ENCODE measurements at places on chromosomes 7 and 10. TPM values are rescaled to one million over a fixed set of nuclear protein-coding genes. Genes with fewer than 3 reads are reported as not detected.
A peak's percentile ranks its signal among the peaks of the same experiment; 100 is the strongest.

The NAT16 gene
- not detected for total RNA-seq

DNA sequence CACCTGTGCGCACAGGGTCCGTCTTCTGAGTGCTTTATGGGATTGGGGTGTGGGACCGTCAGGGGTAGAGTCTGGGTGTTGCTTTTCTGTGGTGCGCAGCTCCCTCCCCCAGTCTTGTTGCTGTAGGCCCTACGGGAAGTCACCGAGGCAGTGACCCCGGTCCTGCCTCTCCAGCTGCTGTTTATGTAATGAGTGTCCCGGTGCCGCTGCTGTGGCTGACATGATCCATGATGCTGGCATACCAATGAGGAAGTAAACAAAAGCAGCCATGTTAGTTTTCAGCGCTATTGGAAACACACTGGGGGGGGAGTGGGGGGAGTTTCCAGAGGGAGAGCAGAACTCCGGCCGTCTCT, 1.1 kb downstream of the TRIM8 start:
- no peaks in the 10 kb centered on the region for H3K36me3 ChIP-seq
- DNase-seq, result no peak
- no peaks in the 10 kb centered on the region for H3K27me3 ChIP-seq
- peak overlapping the region; percentile 94 for H3K4me3 ChIP-seq
- H3K4me1 ChIP-seq, result peaks cover 43% of the 10 kb centered on the region
- peak overlapping the region; percentile 99 for H3K27ac ChIP-seq

GRCh38 chr10:30171601-30172000, 112.2 kb upstream of the JCAD start:
- H3K27ac ChIP-seq, result no peak overlapping the region
- no peaks in the 10 kb centered on the region for H3K27me3 ChIP-seq
- H3K36me3 ChIP-seq, result no peaks in the 10 kb centered on the region

GRCh38 chr10:111127081-111127848, 50.4 kb downstream of the ADRA2A start:
- H3K4me3 ChIP-seq, result no peak overlapping the region
- DNase-seq, result no peak
- H3K4me1 ChIP-seq, result no peaks in the 10 kb centered on the region

GRCh38 chr7:7922684-7923385, 45.8 kb upstream of the GLCCI1 start:
- no peaks in the 10 kb centered on the region for H3K27me3 ChIP-seq
- no peak overlapping the region for H3K4me3 ChIP-seq
- DNase-seq, result no peak
- H3K27ac ChIP-seq, result no peak overlapping the region

DNA sequence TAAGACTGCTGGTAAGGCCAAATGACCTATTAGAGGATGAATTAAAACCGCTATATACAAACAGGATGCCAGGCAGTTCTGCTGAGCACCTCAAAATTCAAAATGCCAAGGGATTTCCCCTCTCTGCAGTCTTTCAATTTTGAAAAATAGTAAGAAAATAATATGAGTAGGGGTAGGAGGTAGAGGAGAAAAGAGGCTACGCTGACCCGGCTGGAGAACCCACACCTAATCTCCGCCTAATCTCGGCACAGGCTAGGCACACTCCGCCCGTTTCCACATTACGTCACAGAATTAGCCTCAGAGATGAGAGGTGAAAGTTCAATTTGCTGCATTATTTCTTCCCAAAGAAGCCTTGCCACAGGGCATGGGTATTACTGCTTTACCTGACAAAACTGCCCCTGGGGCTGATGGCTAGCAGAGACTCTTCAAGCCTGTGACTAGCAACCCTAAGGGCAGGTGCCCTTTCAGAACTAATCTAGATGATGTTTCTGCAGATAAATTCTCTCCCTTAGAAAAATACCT, 21.3 kb upstream of the SPOCK2 start:
- H3K27ac ChIP-seq, result no peak overlapping the region
- peaks cover 3% of the 10 kb centered on the region for H3K4me1 ChIP-seq
- no peak for DNase-seq
- no peaks in the 10 kb centered on the region for H3K36me3 ChIP-seq
- no peak overlapping the region for H3K4me3 ChIP-seq

GRCh38 chr10:5943536-5943935, 33.8 kb downstream of the IL15RA start:
- peak overlapping the region; percentile 60 for H3K27ac ChIP-seq
- H3K4me1 ChIP-seq, result peaks cover 48% of the 10 kb centered on the region
- H3K27me3 ChIP-seq, result no peaks in the 10 kb centered on the region
- no peak for DNase-seq
- H3K4me3 ChIP-seq, result no peak overlapping the region

The CUZD1 gene
- total RNA-seq, result not detected

DNA sequence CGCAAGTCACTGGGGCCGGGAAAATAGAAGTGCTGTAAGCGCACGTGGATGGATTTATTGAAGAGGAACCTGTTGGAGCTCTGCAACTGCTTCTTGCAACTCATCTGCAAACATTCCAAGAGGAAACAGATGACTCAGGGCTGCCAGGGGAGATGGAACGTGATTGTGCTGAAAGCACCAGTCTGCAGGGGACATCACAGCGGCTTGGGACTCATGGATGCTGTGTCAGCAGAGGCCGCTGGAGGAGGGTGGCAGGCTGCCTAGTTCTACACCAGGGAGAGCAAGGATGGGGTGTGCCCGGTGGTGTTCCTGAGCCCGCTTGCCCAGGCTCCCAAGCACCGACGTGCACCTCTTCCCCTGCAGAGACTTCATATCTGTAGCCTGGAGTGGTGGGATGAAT, 515.7 kb downstream of the TCERG1L start:
- H3K27ac ChIP-seq, result no peak overlapping the region
- no peak for DNase-seq
- H3K27me3 ChIP-seq, result no peaks in the 10 kb centered on the region
- no peaks in the 10 kb centered on the region for H3K4me1 ChIP-seq
- H3K4me3 ChIP-seq, result no peak overlapping the region

The AQP1 gene
- total RNA-seq, result 22.6 TPM
